ENCODE measurements at places on chromosomes 3 and 15.

DNA sequence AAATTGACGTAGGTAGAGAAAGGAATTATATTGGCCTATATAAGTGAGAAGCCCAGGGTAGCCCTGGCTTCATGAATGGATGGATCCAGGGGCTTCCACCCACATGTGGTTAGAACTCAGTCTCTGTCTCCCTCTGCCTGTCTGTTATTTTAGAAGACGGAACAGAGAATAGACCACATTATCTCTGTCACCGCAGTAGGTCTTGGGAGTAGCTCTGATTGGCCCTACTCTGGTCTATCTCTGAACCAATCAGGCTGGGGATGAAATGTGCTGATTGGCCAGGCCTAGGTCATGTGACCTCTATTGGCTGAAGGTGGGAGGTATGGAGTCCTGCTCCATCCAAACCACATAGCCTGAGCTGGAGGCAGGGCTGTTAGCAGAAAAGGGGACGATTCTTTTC, 143.0 kb upstream of the PRR23C start:
- DNase-seq, result no peak

GRCh38 chr3:185477316-185477715, 21.5 kb downstream of the TMEM41A start:
- DNase-seq, result no peak

DNA sequence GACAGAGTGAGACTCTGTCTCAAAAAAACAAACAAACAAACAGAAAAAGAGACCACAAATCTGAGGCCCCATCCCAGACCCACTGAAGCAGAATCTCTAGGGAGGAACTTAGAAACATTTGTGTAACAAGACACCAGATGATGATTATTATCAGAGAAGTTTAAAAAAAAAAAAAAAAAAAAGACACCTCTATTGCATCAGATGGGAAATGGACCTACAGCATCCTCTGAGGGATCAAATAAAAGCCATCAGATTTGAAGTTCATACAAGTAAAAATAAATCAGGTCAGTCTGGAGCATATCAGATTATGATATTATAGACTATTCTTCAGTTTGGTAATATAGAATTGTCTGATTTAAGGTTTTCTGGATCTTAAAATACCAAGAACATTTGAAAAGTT, 21.9 kb upstream of the LIPC start:
- no peak for DNase-seq

DNA sequence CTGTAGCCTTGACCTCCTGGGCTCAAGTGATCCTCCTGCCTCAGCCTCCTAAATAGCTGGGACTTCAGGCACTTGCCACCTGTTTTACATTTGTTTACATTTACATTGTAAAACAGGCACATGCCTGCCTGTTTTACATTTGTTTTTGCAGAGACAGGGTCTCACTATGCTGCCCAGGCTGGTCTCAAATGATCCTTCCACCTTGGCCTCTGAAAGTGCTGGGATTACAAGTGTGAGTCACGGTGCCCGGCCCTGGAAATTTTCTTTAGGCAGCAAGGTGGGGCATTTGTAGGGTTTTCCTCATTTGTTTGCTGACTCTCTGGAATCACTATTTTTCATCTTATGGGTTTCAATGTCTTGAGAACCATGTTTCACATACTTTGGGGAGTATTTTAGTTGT, 25.0 kb downstream of the PIF1 start:
- DNase-seq, result no peak

- no peak for DNase-seq
Observed at GRCh38 chr3:125394406-125394805, 19.3 kb upstream of the ZNF148 start.

DNA sequence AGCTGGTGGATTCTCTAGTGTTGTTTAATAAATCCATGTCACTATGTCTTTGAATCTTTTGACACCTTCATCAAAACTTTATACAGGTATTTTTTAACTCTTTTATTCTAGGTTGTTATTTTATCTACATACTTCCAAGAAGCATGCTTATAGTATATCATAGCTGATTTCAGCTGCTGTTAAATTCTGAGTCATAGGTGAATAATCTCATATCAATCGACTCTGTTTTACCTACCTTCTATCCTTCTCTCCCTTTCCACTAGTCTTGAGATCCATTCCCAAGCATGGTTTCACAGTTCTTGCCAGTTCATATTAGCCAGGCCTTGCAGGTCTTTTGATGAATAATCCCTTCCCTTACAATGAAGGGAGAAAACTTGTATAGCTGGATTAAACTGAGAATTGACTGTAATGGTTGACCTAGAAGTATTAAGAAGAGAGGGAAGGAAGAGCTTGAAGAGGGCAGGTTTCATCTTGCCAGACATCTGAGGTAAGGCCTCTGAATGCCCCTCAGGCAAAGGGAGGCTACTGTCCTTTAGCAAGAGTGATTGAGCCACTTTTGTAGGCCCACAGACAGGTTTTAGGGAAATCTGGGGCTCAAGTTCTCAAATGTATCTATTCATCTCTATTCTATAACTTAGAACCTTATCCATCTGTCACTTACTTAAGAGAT, 146.4 kb downstream of the EPHA6 start:
- DNase-seq, result no peak

DNA sequence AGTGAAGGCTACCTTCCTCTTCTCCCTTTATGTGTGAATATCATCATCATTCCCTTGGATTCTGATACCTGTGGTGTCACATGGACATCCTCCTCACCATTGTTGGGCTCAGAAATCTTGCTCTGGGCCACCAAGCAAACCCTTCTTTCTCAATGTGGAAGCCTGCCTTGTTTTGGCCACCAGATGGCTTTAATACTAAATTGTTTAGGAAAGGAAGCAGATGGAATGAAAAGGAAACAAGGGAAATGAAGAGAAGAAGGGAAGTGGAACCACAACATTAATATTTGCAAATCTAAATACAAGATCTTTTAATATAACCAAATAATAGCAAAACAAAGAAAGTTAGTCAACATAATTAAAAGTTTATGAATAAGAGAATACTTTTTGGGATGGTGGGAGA, 14.0 kb downstream of the FAM227B start:
- no peak for DNase-seq

- no peak for DNase-seq
Observed at GRCh38 chr3:57559526-57559925, 3.5 kb downstream of the PDE12 start.

DNA sequence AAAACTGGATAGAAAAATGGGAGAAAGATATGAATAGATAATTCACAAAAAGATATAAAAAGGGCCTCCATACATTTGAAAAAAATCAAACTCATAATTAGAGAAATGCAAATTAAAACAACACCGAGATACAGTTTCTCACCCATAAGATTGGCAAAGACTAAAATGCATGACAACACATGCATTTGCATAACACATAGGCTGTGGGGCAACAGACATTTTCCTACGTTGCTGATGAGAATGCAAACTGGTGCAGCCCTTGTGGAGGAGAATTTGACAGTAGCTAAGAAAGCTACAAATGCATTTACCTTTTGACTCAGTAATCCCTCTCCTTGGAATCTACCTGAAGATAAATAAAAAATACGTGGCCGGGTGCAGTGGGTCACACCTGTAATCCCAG, 11.4 kb upstream of the CAND2 start:
- peak; percentile 61 for DNase-seq

GRCh38 chr3:32435911-32436815, 44.5 kb downstream of the CMTM7 start:
- DNase-seq, result no peak

All from NCI-H526 treated with DMSO at 0.1 percent for 48 hours (cell line).